ENCODE measurements at places on chromosomes 16 and 17.
A peak's percentile ranks its signal among the peaks of the same experiment; 100 is the strongest.

DNA sequence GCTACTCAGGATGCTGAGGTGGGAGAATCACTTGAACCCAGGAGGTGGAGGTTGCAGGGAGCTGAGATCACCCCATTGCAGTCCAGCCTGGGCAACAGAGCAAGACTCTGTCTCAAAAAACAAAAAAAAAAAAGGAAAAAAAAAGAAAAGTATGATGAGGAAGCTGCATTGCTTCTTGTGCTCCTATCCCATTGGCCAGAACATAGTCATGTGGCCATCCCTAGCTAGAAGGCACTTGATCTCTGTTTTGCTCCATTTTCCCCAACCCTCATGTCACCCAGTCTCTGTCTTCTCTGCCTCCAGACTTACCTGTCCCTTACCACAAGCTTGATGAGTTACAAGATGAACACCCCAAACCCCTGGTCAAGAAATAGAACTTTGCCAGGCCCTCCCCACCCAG lies 112.7 kb upstream of the TMEM97 start:
- no peak for DNase-seq

- DNase-seq = no peak
Measured at GRCh38 chr17:76536511-76537287, 810 bp downstream of the CYGB start.

- DNase-seq = no peak
Measured at GRCh38 chr17:18226284-18226945, 980 bp downstream of the LLGL1 start.

- peak; percentile 63 for DNase-seq
Measured at GRCh38 chr17:58317421-58318064, 11.1 kb downstream of the TSPOAP1 start.

All from GM06990 (cell line).